Naive thymus-derived CD8-positive, alpha-beta T cell (primary cell): ENCODE measurements at places on chromosomes 6 and 20.

DNA sequence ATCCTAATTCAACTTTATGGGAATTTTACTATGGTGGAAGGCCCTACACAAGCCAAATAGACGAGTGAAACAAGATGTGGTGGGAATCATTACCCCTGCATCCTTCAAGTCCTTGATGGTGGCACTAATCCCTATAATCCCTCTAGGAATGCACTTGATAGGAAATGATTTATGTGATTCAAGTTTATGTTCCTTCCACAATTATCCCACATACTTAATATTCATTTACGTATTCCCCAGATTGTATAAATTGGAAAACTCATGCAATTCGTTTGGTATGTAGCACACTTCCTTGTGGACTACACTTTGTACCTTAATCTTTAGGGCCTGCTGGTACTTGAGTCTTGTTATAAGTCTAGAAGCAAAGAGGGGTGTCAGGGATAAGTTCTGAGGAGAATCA, 40.8 kb downstream of the PKIB start:
- DNase-seq, result no peak

GRCh38 chr6:148561629-148562028, 185.2 kb upstream of the UST start:
- DNase-seq, result no peak

DNA sequence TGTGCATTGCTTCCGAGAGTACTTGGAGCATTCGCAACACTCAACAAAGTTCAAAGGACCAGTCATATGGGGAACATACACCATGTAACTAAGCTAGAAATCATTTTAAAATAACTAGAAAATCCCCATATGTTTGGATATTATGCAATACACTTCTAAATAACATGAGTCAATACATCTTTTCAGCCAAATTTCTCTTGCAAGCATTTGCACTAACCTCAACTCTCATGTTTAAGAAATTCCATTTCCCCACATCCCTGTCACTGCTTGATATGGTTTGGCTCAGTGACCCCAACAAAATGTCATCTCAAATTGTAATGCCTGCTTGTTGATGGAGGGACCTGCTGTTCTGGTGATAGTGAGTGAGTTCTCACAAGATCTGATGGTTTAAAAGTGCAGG, 85.7 kb upstream of the CST7 start:
- DNase-seq, result no peak

DNA sequence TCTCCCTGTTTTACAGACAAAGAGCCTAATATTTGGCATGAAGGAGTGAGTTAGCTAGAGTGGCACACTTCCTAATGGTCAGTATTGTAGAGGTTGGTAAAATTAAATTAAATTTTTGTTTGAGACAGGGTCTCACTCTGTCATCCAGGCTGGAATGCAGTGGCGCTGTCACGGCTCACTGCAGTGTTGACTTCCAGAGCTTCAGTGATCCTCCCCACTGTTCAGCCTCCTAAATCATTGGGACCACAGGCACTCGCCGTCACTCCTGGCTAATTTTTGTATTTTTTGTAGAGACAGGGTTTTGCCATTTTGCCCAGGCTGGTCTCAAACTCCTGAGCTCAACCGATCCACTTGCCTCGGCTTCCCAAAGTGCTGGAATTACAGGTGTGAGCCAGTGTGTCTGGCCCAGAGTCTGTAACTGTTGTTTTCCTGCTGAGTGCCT, 70.9 kb downstream of the SCAND1 start:
- no peak for DNase-seq

GRCh38 chr6:87561017-87561416, 28.8 kb downstream of the RARS2 start:
- no peak for DNase-seq

- DNase-seq, result no peak
Measured at GRCh38 chr6:117530467-117531242, 48.2 kb downstream of the DCBLD1 start.

GRCh38 chr6:87408721-87409155, 966 bp downstream of the CFAP206 start:
- no peak for DNase-seq

DNA sequence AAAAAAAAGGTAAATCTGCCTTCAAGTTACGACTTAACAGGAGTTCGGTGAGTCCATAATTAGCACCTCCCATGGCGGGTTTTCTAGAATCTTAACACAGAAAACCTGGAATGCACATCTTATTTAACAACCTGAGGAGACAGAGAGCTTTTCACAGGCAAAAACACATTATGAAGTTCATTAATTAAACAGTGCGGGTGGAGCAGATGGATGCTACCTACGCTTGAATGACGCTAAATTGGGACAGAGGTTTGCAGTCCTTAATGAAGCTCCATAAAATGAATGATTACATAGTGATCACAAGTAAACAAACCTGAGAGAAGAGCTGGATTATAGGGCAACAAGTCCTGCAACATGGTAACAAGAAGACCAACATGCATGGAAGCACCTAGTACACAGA, 81.0 kb downstream of the INSM1 start:
- no peak for DNase-seq

DNA sequence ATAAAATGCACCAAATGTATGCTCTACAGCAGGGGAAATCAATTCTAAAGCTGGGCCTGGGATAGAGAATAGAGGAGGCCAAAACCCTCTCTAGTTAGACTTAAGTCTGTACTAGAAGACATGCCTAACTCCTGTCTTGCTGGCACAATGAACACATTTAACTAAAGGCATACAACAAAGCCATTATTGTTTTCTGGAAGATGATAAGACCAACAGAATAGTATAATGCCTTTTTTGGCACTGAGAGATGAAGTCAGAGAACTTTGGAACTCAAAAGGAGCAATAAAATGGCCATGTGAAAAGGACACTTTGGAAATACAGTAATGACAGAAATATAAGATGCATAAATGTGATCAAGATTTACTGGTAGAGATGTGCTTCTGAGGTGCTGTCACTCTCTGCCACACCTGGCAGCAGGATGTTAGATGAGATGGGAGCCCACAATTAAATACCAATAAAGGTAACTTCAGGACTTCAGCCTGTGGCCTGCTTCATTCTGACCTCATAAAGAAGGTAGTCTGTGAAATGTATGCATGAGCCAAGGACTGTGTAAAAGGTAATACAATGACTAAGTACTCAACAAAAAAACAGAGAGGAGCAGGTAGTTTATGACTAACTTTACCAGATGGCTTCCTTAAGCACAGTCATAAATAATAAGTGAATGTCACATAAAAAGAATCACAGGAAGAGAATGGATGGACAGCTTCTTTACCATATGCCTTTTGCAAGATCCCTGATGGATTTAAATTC, 333.4 kb downstream of the BCKDHB start:
- no peak for DNase-seq

DNA sequence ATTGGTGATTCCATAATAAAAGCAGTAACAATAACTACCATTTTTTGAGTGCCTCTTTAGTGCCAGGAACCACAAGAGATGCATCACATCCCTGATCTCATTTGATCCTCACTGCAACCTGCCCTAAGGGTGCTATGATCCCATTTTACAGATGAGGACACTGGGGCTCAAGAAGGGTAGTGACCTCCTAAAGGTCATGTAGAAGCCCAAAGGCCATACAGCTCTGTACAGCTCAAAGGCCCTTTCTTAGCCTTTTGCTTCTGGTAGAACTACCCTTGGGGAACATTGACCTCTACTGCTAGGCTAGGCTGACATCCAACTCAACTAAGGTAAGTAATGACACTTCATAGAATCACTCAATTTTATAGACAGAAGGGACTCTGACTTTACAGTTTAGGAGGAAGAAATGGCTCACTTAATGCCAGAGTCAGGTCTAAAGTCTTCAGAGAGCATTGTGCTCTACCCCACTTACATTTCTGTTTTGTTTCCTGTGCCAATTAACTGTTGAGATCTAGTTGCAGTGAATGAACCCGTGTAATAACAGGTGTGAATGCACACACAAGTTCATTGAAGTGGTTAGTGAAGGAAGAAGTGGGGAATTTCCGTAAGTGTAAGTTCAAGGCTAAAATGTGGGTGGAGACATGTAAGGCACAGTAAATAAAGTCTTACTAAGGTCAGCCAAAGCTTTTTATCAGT, 10.7 kb downstream of the SLC9A8 start:
- DNase-seq, result no peak

DNA sequence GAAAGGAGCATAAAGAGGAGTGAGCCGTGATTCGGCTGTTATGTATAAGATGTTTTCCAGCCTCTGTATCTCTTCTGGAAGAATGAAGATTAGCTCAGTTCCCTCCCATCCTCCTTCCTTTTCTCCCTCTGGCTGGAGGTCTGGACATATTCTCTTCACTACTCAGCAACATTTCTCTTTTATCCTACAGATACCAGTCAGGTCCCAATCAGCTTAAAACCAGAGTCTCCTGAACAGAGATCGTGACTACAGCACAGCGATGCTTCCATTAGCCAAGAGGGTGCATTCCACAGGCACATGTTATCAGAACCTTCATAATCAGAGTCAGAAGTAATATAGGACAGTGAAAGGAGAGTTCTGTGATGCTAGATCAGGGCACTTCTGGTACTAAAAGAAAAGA, 133.9 kb upstream of the SOX4 start:
- no peak for DNase-seq

DNA sequence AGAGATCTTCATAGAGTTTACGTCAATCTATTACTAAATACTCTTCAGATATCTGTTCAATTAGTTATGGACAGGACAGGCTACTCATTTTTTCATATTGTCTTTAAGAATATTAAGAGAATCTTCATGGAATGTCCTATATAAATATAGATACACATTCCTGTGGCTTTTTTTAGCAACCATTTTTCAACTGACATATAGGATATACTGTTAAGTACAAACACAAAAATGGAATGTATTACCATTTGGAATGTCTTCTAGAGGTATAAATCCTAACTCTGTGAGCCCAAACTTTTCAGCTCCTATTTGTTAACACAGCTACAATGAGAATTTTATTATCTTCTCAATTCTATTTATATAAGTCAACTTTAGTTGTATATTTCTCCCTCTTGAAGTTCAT, 239.6 kb upstream of the DEFB112 start:
- DNase-seq, result no peak

GRCh38 chr6:6971369-6971768, 136.4 kb upstream of the RREB1 start:
- no peak for DNase-seq

GRCh38 chr6:7617801-7618764, 28.1 kb downstream of the SNRNP48 start:
- DNase-seq, result no peak

GRCh38 chr6:128127650-128128049, 226.8 kb upstream of the THEMIS start:
- no peak for DNase-seq

DNA sequence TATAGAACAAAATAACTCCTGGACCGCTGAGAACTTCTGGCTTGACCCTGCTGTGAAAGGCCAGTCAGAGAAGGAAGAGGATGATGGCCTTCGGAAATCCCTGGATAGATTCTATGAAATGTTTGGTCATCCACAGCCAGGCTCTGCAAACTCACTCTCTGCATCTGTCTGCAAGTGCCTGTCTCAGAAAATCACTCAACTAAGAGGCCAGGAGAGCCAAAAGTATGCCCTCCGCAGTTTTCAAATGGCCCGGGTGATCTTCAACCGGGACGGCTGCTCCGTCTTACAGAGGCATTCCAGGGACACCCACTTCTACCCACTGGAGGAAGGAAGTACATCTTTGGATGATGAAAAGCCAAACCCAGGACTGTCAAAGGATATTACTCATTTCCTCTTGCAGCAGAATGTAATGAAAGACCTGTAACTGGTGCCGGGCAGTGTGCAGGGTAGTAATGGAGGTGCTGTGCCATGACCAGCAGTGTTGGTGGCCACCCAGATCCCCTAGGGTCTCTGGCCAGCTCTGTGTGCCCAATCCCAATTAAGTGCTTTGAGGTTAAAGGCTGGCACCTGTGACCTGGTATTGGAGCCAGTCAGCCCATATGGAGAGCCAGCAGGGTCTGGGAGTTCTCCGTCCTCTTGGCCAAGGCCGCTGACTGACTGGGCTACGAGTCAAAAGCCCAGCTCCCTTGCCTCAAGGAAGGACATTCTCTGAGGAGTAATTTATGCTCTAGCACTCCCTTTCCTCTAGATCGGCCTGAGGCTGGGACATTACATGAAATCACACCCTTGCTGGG, 87.1 kb downstream of the TRMT6 start:
- DNase-seq, result no peak

DNA sequence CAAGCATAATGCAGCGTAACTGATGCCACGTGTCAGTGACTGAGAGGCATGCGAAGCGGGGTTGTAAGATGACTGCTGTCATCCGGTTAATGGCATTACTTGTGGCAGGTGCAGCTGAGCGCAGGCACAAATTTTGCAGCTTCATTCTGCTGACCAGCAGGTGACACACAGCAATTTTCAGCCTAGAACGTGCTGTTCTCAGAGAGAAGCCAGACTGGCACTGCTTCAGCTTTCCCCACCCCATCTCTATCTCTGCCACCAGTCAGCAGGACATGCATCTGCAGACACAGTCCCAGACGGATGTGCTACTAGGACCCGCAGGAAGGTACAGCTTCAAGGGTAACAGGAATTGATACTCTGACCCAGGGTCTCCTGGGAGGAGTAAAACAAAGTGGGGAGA, 221.8 kb downstream of the KIF16B start:
- DNase-seq, result no peak

DNA sequence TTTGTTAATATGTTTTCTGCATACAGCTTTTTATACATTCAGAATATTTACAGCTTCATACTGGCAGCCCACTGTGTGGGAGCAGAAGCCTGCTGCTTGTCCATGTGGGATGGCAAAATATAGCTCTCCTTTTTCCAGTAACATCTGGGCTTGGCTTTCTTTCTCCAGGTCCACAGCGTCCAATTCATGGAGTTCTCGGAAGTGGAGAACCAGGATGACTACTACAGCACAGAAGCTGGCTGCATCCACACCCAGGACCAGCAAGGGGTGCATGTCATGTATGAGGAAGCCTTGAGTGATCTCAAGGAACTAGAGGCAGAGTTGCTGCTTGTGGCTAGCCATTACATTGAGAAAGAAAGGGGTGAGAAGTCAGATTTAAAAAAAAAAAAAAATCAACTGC, 143.1 kb downstream of the CD164 start:
- DNase-seq, result no peak

DNA sequence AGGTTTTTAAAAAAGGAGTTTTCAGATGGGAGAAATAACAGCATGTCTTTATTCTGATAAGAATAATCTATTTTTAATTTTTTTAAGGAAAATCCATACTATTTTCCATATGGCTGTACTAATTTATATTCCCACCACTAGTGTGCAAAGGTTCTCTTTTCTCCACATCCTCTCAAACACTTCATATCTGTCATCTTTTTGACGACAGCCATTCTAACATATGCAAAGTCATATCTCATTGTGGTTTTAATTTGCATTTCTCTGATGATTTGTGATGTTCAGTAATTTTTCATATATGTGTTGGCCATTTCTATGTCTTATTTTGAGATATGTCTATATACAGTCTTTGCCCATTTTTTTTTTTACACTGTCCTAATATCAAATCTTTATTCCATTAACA, 280.6 kb upstream of the RUNX2 start:
- no peak for DNase-seq

GRCh38 chr6:36436466-36436865, 6.2 kb downstream of the PXT1 start:
- DNase-seq, result no peak

- DNase-seq, result no peak
Measured at GRCh38 chr6:160010067-160010466, 41.2 kb downstream of the IGF2R start.
